ENCODE measurements at places on chromosomes 4 and X.
A peak's percentile ranks its signal among the peaks of the same experiment; 100 is the strongest.

GRCh38 chr4:35771571-35771970 lies 472.7 kb downstream of the ARAP2 start:
- no peak for DNase-seq

GRCh38 chr4:133440404-133440803 lies 291.3 kb downstream of the PCDH10 start:
- no peak for DNase-seq

DNA sequence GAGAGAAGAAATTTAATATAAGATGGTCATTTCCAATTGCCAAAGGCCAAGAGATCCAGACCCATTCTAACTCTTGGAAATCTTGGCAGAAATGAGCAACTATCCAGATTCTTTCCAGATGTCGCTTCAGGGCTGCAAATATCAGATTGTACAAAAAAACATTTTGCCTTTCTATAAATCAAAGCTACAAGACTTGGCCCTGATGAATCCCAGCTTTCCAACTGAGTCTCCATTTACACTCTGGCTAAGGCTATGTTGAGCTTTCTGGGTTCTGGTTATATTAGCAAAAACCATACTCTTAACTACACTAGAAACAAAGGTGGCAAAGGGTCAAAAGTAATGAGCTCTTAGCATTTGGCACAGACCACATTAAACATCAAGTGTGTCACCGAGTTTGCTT lies 345.8 kb downstream of the OPHN1 start:
- no peak for DNase-seq

- DNase-seq = no peak
Measured at GRCh38 chrX:124300405-124300804, 32.1 kb upstream of the TEX13D start.

DNA sequence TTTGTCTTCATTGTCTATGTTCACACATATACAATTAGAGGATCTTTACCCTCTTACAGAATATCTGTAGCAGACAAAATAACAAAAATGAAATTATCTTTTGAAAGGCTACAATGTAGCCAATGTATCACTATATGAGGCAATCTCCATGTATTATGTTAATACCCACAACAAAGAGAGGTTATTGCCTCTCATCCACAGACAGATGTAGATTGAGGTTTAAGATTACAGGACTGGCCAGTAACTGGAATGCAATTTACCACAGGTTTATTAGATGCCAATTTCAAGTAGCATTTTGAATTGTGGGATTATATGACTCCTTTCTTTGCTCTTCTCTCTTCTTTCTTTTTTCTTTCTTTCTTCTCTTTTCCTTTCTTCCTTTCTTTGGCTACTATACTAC lies 242.6 kb downstream of the ANKRD50 start:
- DNase-seq = no peak

GRCh38 chrX:19882066-19882775 lies 5.2 kb downstream of the SH3KBP1 start:
- DNase-seq = no peak

DNA sequence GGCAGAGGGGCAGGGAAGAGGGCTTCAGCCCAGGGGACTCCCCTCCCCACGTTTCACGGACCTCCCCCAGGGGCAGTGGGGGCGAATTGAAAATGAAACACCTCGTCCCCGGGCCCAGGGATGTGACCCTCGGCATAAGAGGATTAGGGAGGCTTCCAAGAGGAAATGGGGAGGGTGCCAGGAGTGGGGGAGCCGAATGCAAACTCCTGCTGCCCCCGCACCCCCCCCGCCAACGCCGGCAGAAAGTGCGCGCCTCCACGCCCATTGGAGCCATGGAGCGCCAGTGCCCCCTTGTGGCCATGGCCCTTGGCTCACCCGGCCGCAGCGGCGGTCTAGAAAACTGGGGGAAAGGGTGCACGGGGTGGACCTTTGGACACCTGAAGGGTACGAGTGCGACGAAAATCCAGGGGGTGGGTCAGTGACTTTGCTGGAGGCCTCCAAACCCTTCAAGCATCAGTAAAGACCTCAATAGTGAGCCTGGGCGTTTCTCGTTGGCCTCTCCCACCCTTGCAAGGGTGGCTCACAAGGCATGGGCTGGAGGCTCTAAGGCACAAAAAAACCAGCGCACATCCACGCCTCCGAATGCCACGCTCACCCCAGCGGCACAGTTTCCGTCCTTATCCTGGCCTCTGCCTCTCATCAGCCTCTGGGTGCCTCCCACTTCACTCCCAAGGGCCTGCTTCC lies 120.8 kb upstream of the PJA1 start:
- DNase-seq = peak; percentile 0

DNA sequence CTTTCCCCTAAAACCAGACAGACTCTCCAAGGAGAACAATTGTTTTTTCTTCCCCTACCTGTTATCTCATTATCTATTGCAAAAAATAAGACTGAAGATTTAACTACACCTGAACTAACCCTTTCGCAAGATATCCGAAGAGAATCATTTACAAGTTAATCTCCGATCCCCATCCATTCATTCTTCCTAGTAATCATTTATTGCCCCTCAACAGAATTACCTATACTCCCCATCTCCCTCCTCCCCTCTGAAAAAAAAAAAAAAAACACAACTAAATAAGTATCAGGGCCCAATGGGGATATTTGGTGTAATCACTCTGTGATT lies 28.9 kb upstream of the AP1S2 start:
- no peak for DNase-seq

GRCh38 chr4:60683973-60684372 lies 516.2 kb upstream of the ADGRL3 start:
- no peak for DNase-seq

- DNase-seq = no peak
Measured at GRCh38 chr4:77728420-77728819, 90.7 kb downstream of the CNOT6L start.

DNA sequence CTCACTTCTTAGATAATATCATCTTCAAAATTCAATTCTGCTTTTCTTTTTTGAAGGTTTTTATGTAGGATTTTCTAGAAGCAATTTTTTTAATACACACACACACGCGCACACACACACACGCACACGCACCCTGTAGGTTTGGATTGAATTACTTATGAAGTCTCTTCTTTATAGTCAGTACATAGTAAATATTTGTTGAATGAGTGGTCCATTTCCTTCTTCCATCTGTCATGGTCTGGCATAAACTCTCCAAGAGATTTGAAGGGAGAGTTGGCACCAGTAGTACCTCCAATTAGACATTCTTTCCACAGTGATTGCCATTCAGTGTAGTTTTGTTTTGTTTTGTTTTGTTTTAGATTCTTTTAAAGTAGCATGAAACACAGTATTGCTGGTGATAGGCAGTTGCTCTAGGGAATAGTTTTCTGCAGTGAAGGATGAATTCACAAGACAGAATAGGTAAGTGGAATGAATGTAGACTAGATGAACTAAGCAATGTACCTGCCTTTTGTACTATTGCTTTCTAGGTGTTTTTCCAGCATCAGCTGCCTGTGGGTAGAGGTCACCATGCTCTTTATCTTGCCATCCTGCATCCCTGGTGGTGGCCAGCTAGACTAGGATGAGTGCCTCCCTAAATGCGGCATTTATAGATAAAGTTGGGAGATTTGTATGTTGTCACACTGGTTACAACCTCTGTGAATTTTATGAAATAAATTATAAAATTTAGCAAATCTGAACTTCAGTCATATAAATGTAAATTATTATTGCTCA lies 20.5 kb downstream of the PDLIM5 start:
- DNase-seq = no peak

DNA sequence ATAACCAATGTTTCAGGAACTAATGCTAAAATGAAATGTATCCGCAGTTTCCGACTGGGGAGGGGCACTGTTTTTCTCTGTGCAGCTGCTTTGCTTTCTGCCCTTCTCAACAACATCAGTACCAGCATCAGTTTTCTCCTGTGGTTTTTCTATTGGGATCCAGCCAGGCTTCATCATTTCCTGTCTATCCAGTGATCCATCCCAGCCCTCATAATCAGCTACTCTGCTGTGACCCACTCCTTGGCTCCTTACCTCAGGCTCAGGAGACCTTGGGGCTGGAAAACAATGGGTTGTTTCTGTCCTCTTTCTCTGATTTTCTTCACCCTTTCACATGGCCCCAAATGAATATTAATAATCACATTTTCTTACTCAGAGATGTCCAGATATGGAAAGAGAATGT lies 222.2 kb upstream of the DKK2 start:
- no peak for DNase-seq

- no peak for DNase-seq
Measured at GRCh38 chrX:2414384-2414783, 86.4 kb downstream of the DHRSX start.

GRCh38 chr4:14958436-14958835 lies 43.8 kb upstream of the CPEB2 start:
- no peak for DNase-seq

DNA sequence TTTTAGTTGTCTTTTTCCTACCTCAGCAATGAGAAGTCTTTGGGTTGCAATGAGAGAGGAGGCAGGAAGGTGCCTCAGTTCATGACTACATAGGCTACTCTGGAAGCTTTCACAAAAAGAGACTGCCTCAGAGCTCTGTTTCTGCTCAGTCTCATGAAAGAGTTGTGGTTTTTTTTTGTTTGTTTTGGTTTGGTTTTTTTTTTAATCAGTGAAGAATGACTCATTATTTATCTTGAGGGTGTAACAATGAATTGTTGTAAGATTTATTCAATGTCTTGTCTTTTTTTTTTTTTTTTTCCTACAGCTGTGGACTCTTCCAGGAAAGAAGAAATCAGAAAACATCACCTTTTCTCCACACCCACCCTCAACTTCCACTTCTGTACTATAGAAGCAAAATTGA lies 67.5 kb upstream of the CXCL13 start:
- no peak for DNase-seq

DNA sequence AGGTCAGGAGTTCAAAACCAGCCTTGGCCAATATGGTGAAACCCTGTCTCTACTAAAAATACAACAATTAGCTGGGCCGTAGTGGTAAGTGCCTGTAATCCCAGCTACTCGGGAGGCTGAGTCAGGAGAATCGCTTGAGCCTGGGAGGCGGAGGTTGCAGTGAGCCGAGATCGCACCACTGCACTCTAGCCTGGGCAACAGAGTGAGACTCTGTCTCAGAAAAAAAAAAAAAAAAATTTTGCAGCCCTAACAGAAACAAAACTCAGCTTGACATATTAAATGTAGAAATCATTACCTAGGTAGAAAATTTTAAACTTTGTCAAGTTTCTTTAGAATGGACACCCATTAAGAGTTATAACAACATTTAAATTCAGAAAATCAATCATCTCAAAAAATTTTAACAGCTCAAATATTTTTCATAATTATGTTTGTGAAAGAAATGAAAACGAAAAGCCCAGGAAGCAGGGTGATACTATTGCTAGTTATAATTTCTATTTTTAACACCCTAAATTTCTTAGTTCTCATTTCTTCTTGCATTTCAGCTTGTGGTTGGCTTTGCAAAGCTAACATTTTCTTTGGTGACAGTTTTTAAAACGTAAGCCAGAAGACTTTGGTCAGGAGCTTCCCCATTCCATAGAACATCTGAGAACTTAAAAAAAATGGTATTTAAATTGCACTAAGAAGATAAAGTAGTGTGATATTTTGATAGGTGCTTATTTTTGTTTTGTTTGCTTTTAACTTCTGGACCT lies 33.3 kb upstream of the RBBP7 start:
- DNase-seq = no peak

- DNase-seq = no peak
Measured at GRCh38 chrX:54776987-54777672, 20.9 kb downstream of the ITIH6 start.

DNA sequence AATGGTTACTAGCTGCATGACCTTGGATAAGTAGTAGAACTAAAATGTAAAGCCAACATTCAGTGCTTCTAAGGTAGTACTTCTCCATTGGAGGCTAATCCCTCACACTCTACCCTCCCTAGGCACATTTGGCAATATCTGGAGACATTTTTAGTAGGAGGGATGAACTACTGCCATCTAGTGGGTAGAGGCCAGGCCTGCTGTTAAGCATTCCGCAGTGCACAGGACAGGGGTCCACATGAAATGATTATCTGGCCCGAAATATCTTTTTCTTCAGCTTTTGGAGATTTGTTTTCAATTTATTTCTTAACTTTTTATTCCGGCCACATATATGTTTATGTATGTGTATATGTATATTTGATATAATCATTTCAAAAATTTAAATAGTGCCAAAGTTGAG lies 36.0 kb upstream of the SPANXC start:
- DNase-seq = peak; percentile 15

DNA sequence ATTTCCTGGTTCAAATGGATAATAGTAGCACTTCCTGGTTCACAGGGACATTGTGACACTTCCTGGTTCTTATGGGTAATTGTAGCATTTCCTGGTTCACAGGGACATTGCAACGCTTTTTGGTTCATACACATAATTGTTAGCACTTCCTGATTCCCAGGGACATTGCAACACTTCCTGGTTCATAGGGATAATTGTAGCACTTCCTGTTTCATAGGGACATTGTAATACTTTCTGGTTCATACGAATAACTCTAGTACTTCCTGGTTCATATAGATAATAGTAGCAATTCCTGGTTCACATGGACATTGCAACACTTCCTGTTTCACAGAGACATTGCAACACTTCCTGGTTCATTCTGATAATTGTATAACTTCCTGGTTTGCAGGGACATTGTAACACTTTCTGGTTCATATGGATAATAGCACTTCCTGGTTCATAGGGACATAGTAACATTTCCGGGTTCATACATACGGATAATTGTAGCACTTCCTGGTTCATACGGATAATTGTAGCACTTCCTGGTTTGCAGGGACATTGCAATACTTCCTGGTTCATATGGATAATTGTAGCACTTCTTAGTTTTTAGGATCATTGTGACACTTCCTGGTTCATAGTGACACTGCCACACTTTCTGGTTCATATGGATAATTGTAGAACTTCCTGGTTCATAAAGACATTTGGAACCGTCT lies 61.6 kb upstream of the CD99 start:
- no peak for DNase-seq

DNA sequence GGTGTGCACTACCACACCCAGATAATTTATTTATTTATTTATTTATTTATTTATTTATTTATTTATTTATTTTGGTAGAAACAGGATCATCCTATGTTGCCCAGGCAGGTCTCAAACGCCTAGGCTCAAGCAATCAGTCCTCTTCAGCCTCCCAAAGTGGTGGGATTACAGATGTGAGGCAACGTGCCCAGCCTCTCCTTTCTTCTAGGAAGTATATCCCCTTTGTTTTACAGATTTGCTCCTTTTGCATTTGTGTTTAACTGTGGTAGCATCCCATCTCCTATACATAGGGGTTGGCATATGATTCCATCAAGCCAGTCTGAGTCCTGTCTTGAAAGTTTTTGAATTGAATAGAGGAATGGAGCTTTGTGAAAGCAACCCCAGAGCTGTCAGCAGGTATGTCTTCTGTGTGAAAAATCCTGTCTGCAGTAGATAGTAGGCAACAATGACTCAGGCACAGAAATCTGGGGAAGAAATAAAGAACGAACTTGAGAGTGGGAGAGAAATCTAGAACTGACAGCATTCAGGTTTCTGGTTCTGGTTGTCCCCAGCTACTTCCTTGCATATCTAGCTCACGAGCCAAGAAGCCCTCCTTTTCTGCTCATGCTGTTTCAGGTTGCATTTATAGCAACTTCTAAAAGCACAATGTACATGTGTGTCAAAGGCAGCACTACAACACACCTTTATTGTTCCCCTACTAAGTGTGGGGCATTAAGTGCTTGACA lies 113.7 kb upstream of the LSM6 start:
- no peak for DNase-seq

- DNase-seq = no peak
Measured at GRCh38 chr4:80335226-80335553, 340 bp upstream of the CFAP299 start.

All from caudate nucleus (tissue), 63 donors.